Left ventricle myocardium superior (tissue), 1 donor: ENCODE measurements at places on chromosomes 6 and 20.

DNA sequence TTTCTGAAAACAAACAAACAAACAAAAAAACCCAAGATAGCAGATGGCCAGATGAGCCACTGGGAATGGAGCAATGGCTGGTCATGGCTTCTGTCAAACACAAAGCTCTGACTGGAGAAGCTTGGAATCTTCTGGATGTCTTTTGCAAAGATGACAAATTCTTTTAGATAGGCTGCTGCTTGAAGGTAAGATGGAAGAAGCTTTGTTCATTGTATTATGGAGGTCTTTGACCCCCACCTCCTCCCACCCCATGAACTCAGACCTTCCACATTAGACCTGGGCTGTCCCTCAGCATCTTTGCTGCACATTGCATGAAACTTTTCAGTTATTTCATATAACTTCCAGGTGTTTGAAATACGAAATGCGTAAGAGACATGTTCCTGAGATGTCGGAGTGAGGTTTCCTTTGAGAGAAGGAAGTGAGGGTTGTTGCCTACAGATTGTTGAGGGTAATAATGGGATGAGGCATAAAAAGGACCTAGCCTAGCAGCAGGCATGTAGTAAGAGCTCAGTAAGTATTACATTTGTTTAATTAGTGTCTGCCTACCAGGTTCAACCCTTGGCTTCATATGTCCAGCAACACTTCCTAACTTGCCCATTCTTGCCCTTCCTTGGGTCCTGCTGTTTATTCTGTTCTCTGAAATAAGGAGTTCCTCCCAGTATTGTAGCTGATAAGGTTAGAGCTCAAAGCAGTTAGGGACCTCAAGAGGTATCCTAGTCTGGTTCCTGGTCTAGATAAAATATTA is 51.4 kb upstream of the IER3 start:
- no peak for DNase-seq

DNA sequence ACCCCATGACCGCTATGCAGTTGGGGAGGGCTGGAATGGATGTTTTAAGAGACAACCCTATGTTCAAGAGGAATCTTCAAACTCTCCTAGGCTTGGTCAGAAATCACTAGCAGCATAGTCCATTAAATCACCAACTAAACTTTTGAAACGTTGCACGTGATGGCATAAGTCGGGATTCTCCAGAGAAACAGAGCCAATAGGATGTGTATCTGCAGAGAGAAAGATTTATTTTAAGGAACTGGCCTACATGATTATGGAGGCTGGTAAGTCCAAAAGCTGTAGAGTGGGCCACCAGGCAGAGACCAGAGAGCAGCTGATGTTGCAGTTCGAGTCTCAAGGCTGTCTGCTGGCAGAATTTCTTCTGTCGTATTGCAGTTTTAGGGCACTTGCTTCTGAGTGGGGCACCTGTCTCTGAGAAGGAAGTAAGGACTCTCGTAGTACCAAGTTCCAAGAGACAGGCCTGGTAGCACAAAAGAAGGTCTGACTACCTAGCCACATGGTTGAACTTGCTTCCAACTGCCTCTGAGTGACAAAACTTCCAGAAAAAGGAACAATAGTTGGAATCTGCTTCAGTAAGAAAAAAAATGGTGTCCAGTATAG is 11.9 kb upstream of the IFNGR1 start:
- DNase-seq, result no peak

- DNase-seq, result no peak
These were observed 95.8 kb upstream of the SCAF8 start for GRCh38 chr6:154637392-154637791.

- DNase-seq, result no peak
These were observed 85.8 kb downstream of the PHACTR3 start for GRCh38 chr20:59690101-59690500.
